ENCODE measurements at places on chromosomes 12 and 14.

DNA sequence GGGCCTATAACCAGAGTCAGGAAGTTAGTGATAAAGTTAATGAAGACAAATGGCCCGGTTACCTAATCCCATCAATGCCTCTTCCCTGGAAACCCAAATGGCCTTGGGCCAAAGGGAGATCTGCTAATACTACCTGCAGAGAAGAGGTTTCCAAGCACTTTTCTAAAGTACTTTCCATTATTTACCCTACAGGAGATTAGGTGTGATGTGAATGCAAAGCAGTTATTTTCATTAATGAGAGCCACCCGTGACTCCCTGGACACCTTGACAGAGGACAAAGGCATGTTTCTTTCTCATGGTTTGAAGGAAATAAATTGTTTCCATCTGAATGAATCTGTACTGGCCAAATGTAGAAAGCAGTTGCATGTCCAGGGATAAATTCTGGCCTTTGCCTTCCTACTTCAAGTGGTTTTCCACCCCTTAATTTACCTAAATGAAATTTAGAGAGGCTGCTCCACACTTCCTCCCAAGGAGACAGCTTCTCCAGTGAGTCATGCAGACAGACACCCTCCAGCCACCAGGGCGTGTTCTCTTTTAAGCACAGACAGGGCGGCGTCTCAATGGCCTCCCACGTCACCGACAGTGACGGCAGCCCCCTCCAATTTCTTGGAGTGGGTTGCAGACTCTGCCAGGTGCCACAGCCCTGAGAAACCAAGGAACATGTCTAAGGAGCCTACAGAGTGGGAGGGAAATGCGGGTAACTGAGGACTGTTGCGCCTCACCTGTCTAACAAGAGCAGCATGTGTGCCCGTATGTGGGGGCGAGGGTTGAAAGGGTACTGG lies 43.9 kb upstream of the GNPNAT1 start:
- no peak for DNase-seq

DNA sequence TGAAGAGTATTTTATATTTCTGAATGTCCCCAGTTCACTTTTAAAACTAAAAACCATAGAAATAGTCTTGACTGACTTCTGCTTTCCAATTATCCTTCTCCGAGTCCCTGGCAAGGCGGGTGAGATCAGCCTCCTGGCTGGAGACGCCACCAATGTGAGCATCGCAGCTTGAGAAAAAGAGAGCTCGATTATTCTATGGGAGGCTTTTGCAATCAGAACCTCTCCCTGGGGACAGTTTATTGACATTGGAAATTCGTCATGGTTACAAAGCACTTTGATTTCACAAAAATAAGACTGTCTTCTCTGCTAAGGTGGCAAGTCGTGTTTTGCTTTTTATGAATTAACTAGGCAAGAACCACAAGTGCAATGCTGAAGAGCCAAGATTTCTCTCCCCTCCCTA lies 23.6 kb upstream of the GPHB5 start:
- no peak for DNase-seq

GRCh38 chr14:55248411-55248810 lies 22.8 kb upstream of the FBXO34 start:
- DNase-seq: no peak

- DNase-seq: no peak
Observed at GRCh38 chr14:36524874-36525745, 5.1 kb upstream of the NKX2-1 start.

GRCh38 chr14:76993752-76994151 lies 34.8 kb downstream of the IRF2BPL start:
- no peak for DNase-seq

DNA sequence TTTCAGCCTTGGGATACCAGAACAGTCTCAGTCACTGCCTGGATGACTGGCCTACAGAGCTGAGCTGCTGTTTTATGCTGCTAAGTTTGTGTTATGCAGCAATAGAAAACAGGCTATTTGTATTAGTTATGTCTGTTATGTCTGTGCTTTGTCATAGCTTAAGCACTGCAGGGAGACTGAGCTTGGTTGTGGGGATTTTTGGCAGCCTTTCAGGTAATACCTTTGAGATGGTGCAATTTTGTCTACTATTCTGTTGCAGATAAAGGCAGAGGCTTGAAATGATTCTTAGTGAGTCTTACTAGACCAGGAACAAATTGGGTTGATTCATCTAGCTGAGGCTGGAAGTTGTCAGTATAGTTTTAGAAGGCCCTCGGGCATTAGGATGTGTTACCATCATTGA lies 201.3 kb upstream of the RBM19 start:
- no peak for DNase-seq

- no peak for DNase-seq
Observed at GRCh38 chr12:123111498-123112165, 39.3 kb downstream of the PITPNM2 start.

DNA sequence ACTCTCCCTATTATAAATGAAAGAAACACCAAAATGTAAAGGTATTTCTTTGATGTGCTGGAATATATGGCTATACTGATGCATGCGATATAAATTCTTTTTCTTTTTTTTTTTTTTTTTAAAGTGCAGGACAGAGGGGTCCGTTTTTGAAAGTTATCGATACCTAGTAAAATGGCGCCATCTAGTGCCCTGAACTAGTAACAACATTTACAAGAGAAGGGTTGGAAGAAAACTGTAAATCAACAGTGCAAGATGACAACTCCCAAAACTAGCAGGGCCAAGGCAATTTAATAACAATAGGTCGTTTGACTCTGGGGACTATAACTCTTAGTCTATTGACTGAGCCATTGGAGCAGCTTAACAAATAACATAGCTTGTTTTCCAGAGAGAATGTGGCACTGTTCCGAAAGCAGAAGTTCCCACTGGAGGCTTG lies 137.7 kb downstream of the SPTSSA start:
- peak; percentile 70 for DNase-seq

DNA sequence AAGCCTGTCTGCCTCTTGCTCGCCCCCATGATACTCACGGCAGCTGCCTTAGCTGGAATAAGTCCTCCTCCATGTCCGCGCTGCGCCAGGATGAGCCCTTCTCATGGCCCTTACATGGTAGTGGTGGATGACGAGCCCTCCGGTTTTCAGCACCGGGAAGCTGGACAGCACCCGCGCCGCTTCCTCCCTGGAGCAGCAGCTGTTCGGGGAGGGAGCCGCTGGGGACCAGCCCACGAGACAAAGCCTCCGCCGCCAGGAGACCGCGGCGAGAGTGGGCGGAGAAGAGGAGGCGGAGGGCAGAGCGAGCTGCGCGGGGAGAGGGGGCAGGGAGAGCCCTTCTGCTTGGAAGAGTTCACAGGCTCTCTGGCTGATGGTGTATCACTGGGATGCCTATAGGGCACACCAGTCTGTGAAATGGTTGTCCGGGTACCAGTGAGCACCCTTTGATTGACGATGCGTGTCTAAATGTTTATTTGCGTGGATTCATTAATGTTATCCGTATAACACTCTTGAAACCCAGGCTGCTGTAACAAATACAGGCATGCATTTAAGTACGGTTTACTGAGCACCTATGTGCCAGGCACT lies at the start of gene SVOP:
Gene SVOP, minus strand, starts transcription at position 273 of the 585 bp plus-strand sequence. Its CDS starts 200 bp downstream, at position 73.
- peak; percentile 86 for DNase-seq

GRCh38 chr12:129868575-129868974 lies 35.2 kb downstream of the TMEM132D start:
- no peak for DNase-seq

- no peak for DNase-seq
Observed at GRCh38 chr12:47730341-47730744, 5.1 kb upstream of the ENDOU start.
